Progenitor cell of endocrine pancreas (in vitro differentiated cells): ENCODE measurements at places on chromosomes 1 and 21. TPM values are rescaled to one million over a fixed set of nuclear protein-coding genes. Genes with fewer than 3 reads are reported as not detected.

The RHD gene
- total RNA-seq = not detected in 2 replicates

The LEMD1 gene
- 13.9 and 15.2 TPM in 2 replicates for total RNA-seq

The TADA1 gene
- 18.0 and 21.5 TPM in 2 replicates for total RNA-seq

The FAM78B gene
- 3.1 TPM in 2 replicates for total RNA-seq

The TCHH gene
- not detected in 2 replicates for total RNA-seq

The AMY1A gene
- total RNA-seq = not detected in 2 replicates

The LRRN2 gene
- 9.4 and 10.7 TPM in 2 replicates for total RNA-seq

The FLG2 gene
- total RNA-seq = not detected in 2 replicates

The SUSD4 gene
- 4.7 and 6.0 TPM in 2 replicates for total RNA-seq

The TNFAIP8L2 gene
- not detected in 2 replicates for total RNA-seq

The TGFB2 gene
- 26.4 and 27.9 TPM in 2 replicates for total RNA-seq

The COL9A2 gene
- 48.1 and 53.8 TPM in 2 replicates for total RNA-seq
